ENCODE measurements at places on chromosomes 5 and 9.
A peak's percentile ranks its signal among the peaks of the same experiment; 100 is the strongest.

DNA sequence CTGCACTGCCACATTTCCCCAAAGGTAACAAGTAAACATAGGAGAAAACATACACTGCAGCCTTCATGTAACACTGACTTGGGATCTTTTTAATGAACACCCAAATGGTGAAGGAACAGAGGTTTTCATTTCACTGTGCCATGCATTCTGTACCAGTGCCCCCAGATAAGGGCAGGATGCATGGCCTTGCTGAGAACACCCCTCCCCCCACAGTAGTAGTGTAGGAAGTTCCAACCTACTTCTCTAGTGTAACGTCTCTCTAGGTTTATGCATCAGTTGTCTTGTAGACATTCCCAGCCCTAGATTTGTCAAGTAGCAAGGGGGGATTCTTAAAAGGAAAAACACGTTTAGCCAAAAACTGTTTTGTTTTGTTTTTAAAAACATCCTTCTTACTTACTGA, 29.9 kb downstream of the MAP3K1 start:
- no peak for DNase-seq

DNA sequence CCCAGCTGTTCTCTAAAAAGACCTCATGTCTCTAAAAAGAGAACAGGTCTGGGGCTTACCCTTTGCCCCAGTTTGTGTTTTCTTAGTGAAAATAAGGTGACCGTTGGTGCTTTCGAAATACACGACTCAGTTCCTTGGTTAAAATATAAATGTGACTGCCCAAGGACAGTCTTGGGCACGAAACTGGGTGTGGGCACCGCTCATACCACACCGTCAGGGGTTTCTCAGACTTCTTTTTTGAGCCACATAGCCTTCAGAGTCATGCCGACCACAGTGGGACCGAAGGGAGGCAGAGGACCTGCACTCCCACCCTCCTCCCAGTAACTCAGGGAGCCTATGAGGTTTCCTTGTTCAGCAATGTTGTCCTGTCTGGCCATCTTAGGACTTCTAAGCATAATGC, 6.5 kb downstream of the SNX18 start:
- no peak for DNase-seq

DNA sequence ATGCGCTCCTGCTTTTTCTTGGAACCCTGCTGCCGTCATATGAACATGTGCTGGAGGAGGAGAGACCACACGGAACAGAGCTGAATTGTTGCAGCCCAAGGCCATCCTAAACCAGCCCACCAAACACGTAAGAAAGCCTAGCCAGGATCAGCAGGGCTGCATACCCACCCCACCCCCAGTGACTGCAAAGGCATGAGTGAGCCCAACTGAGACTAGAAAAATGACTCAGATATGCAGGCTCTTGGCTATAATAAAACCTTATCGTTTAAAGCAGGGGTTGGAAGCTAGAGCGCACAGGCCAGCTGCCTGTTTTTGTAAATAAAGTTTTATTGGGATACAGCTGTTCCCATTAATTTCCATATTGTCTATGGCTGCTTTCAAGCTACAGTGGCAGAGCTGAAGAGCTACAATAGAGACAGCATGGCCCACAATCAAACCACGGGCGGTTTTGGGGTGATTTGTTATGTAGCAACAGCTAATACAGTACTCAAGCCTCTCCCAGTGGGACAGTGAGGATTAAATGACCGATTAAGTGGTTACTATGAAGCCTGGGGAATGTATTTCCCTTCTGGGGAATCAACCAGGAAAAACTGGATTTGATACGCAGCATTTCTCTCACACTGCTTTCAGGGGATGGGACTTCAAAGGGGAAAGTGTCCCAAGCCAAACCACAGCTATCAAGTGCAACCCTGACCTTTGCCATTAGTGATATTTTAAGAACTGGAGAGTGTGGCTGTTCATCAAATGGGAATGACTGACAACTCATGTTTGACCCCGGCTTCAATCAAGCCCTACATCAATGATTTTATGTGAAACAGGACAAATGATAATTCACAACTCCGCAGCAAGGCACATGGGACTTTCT, 6.3 kb downstream of the SHB start:
- DNase-seq: no peak

GRCh38 chr5:119028575-119028974, 40.2 kb upstream of the DTWD2 start:
- no peak for DNase-seq

- no peak for DNase-seq
Measured at GRCh38 chr5:135625061-135625460, 46.3 kb upstream of the CXCL14 start.

DNA sequence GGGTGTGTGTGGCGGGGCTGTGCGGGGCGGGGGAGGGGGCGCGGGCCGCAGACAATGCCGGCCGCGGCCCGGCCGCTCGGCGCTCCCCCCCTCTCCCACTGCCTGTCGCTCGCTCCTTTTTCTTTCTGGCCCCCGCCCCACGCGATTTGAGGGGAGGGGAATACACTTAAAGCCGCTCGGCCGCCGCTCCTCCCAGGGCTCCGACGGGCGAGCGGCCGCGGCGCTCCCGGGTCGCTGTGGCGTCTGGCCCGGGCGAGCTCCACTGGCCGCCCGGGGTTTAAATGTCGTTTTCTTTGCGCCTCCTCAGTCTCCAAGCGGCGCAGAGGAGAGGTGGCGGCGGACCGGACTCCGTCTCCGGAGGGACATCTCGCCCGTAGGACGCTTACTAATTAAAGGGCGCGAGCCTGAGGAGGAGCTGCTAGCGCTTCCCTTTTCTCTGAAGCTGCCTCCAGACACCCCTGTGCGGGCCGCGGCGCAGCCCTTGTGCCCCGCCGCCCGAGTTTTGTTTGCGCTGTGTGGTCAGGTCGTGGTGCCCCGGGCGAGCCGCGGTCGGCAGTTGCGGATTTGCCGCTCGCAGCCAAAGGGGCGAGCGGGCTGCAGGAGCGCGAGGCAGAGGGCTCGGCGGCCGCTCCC, 1.4 kb downstream of the ZSWIM6 start:
- peak; percentile 11 for DNase-seq
